ENCODE measurements at places on chromosomes 6 and 20.
A peak's percentile ranks its signal among the peaks of the same experiment; 100 is the strongest.

- peaks cover 30% of the 10 kb centered on the region for H3K36me3 ChIP-seq
- H3K4me3 ChIP-seq: no peak overlapping the region
- no peak for DNase-seq
- H3K4me1 ChIP-seq: peaks cover 17% of the 10 kb centered on the region
- H3K27ac ChIP-seq: peak overlapping the region; percentile 14
Measured at GRCh38 chr20:37220731-37221130, 40.9 kb downstream of the GHRH start.

DNA sequence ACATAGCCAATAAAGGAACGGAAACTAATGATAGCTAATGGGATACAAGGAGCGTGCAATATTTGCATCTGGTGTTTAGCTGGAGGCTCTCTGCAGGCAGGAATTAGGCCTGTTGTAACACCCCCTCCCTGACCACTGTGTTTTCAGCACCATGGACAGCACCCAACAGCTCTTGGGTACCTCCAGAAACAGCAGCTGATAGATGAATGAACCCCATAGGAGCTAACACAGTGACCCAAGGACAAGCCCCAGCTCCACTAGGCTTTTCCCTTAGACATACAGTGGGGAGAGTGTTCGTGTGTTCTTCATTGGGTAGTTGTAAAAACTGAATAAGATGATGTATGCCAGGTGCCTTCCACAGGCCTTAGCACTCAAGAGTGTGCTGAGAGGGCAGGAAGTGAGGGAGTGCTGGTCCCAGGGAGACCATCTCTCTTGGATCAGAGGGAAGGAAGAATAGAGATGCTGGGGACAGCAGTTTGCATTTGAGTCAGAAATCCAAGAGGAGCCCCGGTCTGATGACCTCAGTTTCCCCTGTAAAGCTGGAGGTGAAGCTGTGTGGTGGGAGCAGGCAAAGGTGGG, 161.3 kb downstream of the PHACTR3 start:
- no peaks in the 10 kb centered on the region for H3K4me1 ChIP-seq
- no peaks in the 10 kb centered on the region for H3K36me3 ChIP-seq
- H3K4me3 ChIP-seq: no peak overlapping the region
- no peaks in the 10 kb centered on the region for H3K27me3 ChIP-seq
- DNase-seq: no peak
- H3K27ac ChIP-seq: no peak overlapping the region

- no peak for DNase-seq
- no peaks in the 10 kb centered on the region for H3K27me3 ChIP-seq
- H3K4me1 ChIP-seq: peaks cover 9% of the 10 kb centered on the region
- H3K4me3 ChIP-seq: no peak overlapping the region
Measured at GRCh38 chr6:107707346-107708275, 116.5 kb downstream of the SCML4 start.

- no peaks in the 10 kb centered on the region for H3K36me3 ChIP-seq
- no peak for DNase-seq
- no peak overlapping the region for H3K27ac ChIP-seq
- H3K27me3 ChIP-seq: no peaks in the 10 kb centered on the region
- H3K4me3 ChIP-seq: no peak overlapping the region
Measured at GRCh38 chr6:101741474-101742171, 348.1 kb downstream of the GRIK2 start.

DNA sequence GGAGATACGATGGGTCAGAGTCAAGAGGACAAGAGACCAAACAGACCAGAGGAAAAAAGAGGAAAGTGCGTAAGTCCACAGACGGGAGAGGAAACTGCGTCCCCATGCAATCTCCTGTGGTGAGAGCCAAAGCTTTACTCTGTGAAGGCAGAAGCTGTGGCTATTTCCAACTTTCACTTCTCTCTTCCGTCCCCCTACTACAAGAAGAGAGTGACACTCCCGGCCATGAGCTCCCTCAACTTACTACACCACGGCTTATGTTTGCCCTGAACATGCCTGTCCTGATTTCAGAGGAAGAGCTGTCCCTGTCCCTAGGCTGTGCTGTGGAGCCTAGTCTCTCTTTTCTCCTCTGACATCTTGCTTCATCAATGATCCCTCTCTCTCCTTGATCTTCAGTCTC, 11.5 kb upstream of the SSR1 start:
- DNase-seq: no peak
- no peak overlapping the region for H3K4me3 ChIP-seq
- no peak overlapping the region for H3K27ac ChIP-seq
- no peaks in the 10 kb centered on the region for H3K4me1 ChIP-seq

DNA sequence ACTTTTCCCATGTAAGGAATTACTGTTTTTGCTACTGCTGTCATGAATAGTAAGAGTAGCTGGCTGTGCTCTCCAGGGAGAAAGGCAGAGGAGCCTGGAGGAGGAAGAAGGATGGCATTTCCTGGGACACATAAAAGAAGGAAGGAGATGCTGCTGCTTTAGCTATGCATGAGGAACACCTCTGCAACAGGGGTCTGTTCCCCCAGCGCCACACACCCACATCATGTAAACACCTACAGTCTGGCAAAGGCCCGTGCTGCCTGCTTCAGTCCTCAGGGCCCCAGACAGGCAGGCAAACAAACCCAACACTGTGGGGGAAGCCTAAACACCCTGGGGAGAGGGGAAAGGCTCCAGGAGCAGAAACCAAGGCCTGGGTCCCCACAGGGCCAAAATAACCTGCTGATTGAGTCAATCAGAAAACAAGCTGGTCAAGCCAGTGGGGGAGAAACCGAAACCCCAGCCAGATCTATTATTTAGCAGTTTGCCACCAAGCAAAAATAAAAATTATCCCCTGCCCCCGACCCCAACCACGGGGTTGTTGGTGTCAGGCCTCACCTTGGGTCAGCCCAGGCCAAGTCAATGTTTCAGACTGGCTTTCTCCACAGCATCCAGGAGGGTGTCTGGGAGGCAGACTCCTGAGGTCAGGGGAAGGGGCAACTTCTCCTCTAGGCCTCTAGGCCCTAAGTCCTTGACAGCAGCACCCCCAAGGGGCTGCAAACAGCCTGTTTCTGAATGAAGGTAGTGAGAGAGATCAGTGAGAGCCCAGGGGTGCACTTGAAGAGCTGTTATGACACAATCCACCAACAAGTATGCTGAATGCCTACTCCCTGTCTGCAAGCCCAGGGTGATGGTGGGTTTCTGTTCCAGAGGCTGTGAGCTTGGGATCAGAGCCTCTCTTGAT, 34.6 kb upstream of the SCUBE3 start:
- H3K4me1 ChIP-seq: peaks cover 25% of the 10 kb centered on the region
- no peak for DNase-seq
- no peak overlapping the region for H3K4me3 ChIP-seq
- no peak overlapping the region for H3K27ac ChIP-seq
- H3K27me3 ChIP-seq: no peaks in the 10 kb centered on the region

GRCh38 chr20:20814685-20815084, 102.2 kb upstream of the RALGAPA2 start:
- no peak overlapping the region for H3K27ac ChIP-seq
- DNase-seq: no peak
- no peak overlapping the region for H3K4me3 ChIP-seq
- no peaks in the 10 kb centered on the region for H3K27me3 ChIP-seq

DNA sequence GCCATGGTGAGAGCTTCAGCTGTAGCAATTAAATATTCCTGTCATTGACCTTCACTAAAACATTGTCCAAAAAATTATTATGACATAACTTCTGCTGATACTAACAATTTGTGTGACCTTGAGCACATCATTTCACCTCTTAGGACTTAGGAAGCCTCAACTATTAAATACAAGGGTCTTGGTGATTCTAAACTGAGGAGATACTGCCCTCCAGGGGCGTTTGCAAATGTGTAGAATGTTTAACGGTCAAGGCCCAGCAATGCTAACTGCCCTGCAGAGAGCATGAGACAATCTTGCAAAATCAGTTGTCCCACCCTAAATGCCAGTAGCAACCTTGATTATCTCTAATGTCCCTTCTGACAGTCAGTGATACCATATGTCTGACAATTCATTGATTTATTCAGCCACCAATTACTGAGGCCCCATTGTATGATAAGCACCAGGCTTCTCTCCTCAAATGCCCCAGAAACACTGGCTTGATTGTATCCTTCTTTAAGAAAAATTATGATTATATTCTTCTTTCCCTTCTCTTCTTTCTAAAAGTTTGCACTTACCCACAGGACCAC, 284.1 kb upstream of the PLN start:
- H3K4me1 ChIP-seq: no peaks in the 10 kb centered on the region
- H3K27me3 ChIP-seq: no peaks in the 10 kb centered on the region
- H3K27ac ChIP-seq: no peak overlapping the region
- no peaks in the 10 kb centered on the region for H3K36me3 ChIP-seq
- no peak overlapping the region for H3K4me3 ChIP-seq
- DNase-seq: no peak

DNA sequence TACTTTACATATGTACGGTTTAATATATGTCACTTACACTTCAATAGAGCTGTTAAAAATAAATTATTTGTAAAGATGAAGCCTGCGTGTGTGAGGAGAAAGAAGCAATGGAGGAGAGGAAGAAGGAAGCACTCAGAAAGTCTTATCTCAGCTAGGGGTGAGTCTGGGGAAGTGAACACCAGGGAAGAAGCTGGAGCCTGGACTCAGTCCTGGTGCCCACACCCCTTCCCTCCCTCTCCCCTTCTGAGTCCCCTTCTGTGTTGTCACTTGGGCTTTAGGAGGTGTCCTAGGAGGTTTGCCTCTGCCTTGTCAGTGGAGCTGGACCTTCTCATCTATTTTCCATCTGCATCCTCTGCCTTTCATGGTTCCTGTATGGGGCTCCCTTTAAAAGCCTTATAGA, 1.9 kb downstream of the SIRPB2 start:
- DNase-seq: no peak
- H3K4me3 ChIP-seq: no peak overlapping the region
- H3K27ac ChIP-seq: peak overlapping the region; percentile 54
- H3K27me3 ChIP-seq: no peaks in the 10 kb centered on the region
